ENCODE measurements at places on chromosomes 11 and 22. TPM values are rescaled to one million over a fixed set of nuclear protein-coding genes. Genes with fewer than 3 reads are reported as not detected.

DNA sequence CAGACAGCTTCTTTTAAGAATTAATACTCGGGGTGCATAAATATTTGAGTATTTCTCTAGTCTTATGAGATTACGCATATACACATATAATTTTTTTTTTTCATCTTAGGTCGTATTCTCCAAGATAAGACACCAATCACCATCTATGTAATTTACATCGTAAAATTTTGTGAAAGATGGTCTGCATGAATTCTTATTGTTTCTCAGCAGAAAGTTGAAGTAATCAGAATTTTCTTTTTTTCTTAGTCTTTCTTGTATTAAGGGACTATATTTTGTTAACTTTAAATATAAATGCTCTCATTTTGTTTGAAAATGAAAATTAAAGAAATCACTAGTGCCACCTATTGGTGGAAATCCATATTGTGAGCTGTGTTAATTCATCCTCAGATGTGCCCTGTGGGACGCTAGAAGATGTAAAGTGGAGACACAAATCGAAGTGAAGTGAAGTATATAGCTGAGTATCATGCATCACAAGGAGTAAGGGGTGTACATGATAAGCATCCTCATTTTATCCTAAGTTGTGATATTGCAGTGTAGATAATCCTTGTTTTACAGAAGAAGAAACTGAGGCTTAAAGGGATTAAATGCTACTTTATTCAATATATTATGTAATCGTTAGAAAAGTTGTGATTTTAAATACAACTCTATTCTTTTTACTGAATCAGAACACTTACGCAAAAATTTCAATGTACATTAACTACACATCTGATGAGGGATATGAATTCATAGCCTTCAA lies 2084.3 kb downstream of the LRRC4C start:
- peak; percentile 28 for DNase-seq
- no peak overlapping the region for H3K4me3 ChIP-seq
- H3K27me3 ChIP-seq = no peaks in the 10 kb centered on the region
- no peak overlapping the region for H3K27ac ChIP-seq

Gene C11orf21
- total RNA-seq = not detected

DNA sequence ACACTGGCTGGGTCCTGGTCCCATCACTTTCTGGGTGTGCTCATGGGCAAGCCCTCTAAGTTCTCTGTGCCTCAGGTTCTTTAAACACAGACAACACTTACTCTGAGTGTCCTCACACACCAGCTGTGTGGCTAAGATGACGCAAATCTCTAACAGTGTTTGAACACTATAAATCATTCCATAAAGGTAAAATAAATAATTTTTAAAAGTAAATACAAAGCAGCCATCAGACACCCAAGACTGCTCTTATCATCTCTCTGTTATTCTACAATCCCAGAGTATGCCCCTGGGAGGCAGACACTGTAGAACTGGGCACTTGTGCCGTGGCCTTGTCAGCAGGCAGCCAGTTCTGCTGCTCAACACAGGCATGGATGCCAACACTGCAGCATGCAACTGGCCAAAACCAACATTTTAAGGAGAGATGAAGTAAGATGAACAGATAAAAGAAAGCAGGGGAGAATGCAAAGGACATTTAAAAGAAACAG lies 56.8 kb downstream of the RPL27A start:
- peaks cover 3% of the 10 kb centered on the region for H3K4me1 ChIP-seq
- no peak for DNase-seq
- no peak overlapping the region for H3K27ac ChIP-seq
- H3K4me3 ChIP-seq = no peak overlapping the region

Gene CDCA5
- total RNA-seq = 17.5 TPM

GRCh38 chr11:10314199-10315072 lies 9.6 kb downstream of the ADM start:
- no peaks in the 10 kb centered on the region for H3K27me3 ChIP-seq
- peak; percentile 53 for DNase-seq
- H3K27ac ChIP-seq = no peak overlapping the region
- H3K4me1 ChIP-seq = peaks cover 11% of the 10 kb centered on the region
- no peaks in the 10 kb centered on the region for H3K36me3 ChIP-seq

All from GM23248 (cell line).